Naive thymus-derived CD8-positive, alpha-beta T cell (primary cell): ENCODE measurements at places on chromosomes 5 and 9. TPM values are rescaled to one million over a fixed set of nuclear protein-coding genes. Genes with fewer than 3 reads are reported as not detected.

The CNTFR gene
- not detected for polyA plus RNA-seq

The NOL8 gene
- polyA plus RNA-seq: 29.1 TPM

The PCDHB11 gene
- not detected for polyA plus RNA-seq

The PCDHB15 gene
- polyA plus RNA-seq: not detected

The PCDHA7 gene
- not detected for polyA plus RNA-seq

The LCN6 gene
- polyA plus RNA-seq: not detected

The PCDHB4 gene
- polyA plus RNA-seq: not detected

The LIX1 gene
- not detected for polyA plus RNA-seq

The SPINK7 gene
- not detected for polyA plus RNA-seq

The LHX2 gene
- polyA plus RNA-seq: not detected

The LRRC8A gene
- 22.1 TPM for polyA plus RNA-seq

The MYMK gene
- not detected for polyA plus RNA-seq

The LCN12 gene
- not detected for polyA plus RNA-seq

The RUSC2 gene
- 0.05 TPM for polyA plus RNA-seq

The IFNA2 gene
- not detected for polyA plus RNA-seq

The TLR4 gene
- 0.07 TPM for polyA plus RNA-seq

The LHX3 gene
- not detected for polyA plus RNA-seq
